Stimulated activated CD8-positive, alpha-beta memory T cell treated with anti-CD3 and anti-CD28 coated beads, Interleukin-7, amount 100 ng/mL, for 4 hours (primary cell): ENCODE measurements at places on chromosomes 5 and 9.

- DNase-seq = no peak
Observed at GRCh38 chr5:122846051-122846550, 688 bp downstream of the SNX24 start.

DNA sequence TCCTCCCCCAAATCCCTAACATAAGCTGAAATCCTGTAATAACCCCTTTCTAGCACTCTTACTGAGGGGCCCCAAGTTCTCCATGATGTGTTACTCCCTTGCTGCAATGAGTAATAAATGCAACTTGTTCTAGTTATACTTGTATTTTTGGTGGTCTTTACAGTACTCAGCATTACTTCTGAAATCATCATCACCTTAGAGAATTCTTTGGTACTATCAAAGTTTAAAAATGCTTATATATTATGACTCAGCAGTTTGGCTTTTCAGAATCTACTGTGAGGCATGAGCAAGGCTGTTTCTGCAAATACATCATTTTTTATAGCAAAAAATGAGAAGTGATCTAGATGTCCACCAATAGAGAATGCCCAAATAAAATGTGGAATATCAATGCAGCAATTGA, 20.7 kb upstream of the ROPN1L start:
- no peak for DNase-seq

GRCh38 chr5:161036296-161036695, 184.3 kb upstream of the ATP10B start:
- DNase-seq = no peak

- DNase-seq = no peak
Observed at GRCh38 chr5:157343842-157344790, 78.2 kb downstream of the CYFIP2 start.

DNA sequence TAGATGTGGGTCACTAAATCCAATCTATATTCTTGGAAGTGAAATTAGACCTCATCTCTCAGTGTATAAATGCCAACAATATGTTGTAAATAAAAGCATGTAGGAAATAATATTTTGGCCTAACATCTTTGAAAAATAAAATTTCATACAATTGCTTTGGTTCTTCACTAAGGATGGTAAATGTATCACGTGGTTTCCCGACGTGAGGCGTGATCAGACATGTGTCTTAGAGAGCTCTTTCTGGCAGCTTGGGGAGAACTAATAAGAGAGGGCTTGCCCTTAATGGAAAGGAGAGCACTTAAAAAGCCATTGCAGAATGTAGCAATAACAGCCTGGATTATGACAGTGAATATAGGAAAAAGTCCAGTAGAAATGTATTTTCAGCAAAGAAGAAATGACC, 602.6 kb downstream of the CDH12 start:
- DNase-seq = no peak

DNA sequence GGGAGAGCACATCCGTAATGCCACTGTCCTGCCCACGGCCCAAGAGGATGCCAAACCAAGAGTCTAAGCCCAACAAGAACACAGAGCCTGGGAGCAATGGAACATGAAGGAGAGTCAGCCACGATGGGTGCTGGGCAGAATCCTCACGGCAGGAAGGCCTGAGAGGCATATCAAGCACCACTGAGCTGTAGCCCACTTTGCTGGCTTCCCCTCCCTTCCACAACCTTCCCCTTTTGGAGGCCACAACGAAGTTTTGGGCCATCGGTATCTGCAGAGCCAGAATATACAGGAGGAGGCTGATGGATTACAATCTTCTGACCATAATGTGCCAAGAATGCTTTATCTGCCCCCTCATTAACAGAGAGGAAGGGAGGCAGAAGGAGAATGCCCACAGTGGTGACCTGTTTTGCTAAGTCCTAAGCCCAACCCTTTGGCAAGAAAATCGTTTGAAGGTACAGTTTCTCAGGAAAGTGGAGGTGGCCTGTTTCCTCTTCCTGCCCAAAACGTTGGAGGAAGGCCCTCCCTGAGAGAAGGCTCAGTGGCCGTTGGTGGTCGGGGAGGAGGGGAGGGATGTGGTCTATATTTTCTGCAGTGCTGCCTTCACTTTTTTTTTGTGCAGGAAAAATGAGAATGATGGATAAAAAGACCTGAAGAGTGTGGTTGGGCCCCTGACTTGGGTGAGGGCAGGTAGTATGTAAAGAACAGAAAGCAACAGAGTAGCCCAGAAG, 26.2 kb downstream of the MACROH2A1 start:
- no peak for DNase-seq

GRCh38 chr5:172096207-172096940, 89.9 kb upstream of the FBXW11 start:
- no peak for DNase-seq

GRCh38 chr9:18501949-18502348, 28.0 kb downstream of the ADAMTSL1 start:
- DNase-seq = no peak

DNA sequence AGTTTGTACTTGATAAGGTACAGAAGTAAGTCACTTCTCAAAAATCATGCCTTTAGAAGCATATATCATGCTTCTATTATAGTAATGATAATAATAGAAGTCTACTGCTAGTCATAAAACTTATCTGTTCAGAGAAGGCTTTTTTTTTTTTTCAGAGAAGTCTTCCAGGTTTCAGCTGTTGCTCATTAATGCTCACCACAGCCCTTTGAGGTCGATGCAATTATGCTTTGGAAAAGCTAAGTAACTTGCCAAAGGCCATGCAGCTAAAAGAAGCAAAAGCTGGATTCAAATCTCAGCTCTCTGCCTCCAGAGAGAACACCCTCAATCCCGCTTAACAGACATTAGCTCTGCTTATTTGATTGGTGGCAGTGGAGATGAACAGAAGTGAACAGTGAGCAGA, 150.8 kb downstream of the DOCK8 start:
- no peak for DNase-seq

GRCh38 chr5:135759149-135759784, 75.2 kb upstream of the SLC25A48 start:
- no peak for DNase-seq

GRCh38 chr5:39521098-39521860, 96.5 kb upstream of the DAB2 start:
- no peak for DNase-seq

DNA sequence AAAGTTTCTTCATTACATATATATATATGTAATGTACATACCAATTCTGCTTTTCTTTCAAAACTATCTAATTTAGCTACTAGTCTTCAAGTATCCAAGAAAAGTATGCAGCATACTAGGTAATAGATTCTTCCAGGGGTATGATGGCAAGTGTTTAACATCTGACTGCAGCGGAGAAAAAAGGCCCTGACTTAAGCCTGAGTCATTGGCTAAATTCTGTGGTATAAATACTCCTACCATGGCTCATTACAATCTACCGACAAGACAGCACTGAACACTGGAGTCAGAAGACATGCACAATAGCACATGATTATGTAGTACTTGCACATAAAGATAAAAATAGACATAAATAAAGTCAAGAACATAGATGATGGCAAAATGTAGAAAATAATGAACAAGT, 439.9 kb downstream of the BRINP1 start:
- DNase-seq = no peak

DNA sequence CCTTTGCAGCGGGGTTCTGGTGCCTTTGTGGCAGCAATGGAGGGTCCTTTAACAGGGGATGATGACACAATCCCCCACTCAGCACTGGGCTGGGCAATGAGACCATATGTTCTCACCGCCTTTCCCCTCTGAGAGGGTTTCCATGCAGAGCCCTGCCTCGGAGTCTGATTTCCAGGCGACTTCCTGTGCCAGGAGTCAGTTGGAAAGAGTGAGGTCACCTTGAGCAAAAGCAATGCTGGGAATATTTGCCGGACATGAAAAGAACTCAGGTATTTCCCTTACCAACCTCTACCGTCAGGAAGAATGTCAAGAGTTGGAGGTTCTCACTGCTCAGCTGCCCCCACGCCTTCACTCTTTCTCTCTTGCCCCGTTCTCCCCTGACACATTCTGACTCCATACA, 284.2 kb upstream of the IRX1 start:
- DNase-seq = no peak

DNA sequence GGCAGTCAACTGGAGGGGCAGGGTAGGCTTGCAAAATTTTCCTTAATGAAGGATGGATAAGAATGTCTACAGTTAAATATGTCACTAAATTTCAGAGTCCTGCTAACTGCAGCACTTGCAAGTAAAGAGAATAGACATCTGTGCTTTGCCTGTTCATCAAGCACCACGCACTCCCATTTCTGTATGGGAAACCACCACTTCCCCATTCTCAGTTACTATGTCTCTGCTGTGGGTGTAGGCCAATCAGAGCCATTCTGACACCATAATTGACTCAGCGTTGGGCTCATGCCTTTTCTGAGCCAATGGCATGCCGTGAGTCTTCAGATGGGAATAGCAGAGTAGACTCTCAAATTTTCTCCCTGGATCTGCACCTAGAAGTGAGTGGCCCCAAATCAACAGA, 247.5 kb downstream of the GABRB2 start:
- no peak for DNase-seq

DNA sequence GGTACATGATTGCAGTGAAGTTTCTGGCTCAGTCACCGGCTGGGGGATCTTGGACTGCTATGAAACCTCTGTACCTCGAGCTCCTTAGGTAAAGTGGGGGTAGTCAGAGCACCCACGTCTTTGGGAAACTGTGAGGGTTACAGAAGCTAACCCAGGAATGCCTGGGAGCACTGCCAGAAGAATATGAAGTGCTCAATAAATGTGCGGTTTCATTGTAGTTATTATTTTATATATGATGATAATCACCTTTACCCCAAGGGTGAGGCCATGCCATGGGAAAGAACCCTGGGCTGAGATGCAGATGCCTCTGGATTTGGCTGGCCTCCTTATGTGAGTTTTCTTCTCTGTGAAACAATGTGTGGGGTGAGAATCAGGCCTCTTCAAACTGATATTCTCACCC, 3.7 kb downstream of the NPR3 start:
- no peak for DNase-seq

GRCh38 chr9:76475686-76476085, 16.7 kb downstream of the GCNT1 start:
- DNase-seq = no peak

GRCh38 chr9:104028827-104029226, 65.3 kb upstream of the SMC2 start:
- DNase-seq = no peak

- DNase-seq = no peak
Observed at GRCh38 chr9:125748446-125749099, 1.4 kb downstream of the PBX3 start.

DNA sequence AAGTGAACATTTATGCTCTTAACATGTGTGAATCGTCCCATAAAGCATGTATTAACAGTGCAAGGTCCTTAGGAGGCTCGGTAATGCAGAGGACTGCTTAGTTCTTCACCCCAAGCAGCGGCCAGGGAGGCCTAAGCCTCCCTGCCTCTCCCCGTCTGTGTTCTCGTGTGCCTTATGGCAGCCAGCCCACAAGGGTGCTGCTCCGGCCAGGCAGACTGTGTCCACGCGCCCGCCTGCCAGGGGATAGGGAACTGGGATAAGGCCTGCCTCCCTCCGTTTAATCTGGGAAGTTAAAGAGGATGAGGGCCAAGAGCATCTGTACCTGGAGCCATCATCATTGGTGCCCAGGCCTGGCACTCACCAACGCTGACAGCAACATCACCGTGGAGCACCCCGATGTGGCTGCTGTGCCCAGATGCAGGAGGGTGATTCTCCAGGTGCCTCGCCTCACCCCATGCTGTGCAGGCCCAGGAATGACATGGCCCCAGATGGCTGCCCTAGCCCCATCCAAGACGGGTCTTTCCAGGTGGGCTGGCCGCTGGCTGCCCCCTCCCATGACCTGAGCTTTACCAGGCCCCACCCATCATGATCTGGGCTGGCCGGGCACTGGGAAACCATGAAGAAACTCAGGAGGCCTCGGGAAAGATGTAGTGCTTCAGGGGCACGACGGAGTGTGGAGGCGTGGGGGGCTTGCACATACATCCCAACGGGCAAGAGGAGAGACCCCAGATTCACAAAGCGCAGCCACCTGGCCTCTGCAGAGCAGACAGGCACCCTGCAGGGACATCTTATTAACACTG, 35.6 kb upstream of the SUSD3 start:
- DNase-seq = no peak

DNA sequence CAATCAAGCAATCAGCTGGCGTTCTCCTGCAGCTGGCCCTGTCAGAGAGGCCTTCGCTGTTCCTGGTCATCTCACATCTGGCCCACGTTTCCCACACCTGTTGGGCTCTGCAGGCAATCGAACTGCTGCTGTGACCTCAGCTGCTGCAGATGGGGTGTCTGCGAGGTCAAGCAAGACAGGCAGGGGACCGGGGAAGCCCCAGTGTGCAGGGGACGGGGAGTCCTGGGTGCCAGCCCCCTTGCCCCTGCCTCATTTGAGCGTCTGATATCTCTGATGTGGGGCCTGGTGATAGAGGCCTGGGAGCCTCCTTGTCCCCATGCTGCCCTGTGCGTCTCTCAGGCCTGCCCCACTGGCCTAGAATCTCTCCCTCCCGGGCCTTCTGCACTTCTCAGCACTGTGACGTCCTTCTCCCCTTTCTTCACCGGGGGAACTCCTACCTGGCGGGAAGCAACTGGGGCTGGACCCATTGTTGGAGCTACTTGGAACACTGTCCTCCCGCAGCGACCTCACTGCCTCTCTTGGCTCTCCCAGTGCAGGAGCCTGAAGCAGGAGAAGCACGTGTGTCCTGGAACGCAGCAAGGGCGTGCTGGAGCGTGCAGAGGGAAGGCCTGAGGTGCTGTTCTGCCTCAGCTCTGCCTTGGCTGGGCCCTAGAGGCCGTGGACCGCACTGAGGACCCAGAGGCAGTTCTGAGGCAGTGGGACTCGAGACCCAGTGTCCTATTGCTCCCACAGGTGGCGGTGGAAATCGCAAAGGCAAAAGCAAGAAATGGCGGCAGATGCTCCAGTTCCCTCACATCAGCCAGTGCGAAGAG, 3.9 kb downstream of the GRK6 start:
- no peak for DNase-seq

DNA sequence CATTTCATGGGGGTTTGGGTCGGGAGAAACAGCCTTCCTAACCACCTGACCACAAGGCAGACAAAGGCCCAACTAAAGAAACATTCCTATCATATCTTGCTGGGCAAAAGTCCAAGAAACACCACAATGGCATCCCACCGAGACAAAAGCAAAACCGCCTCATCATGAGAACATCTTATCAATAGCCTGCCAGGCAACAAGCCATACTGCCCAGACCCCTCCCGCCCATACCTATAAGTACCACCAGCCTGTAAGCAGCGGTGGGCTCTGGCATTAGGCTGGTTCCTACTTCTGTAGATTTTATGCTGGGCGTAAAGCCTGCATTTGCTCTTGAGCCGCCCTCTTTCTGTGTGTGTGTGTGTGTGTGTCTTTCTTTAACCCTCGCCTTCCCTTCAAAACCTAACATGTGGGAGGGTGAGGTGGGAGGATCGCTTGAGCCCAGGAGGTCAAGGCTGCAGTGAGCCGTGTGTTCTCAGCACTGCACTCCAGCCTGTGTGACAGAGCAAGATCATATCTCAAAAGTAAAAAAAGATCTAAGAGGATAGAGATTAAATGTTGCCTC, 56.9 kb downstream of the PDE6A start:
- no peak for DNase-seq

DNA sequence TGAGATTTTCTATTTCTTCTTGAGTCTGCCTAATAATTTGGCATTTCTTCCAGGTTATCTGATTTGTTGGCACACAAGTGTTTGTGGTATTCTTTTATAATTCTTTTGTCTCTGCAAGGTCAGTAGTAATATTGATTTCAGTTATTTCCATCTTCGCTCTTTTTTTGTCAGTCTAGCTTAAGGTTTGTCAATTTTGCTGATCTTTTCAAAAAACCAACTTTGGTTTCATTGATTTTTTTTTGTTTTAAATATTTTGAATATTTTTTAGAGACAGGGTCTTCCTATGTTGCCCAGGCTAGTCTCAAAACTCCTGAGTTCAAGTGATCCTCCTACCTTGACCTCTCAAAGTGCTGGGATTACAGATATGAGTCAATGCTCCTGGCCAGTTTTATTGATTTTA, 162.8 kb downstream of the BARX1 start:
- no peak for DNase-seq
